ENCODE measurements at places on chromosomes 12 and 14.

GRCh38 chr14:61893371-61893940, 131.2 kb downstream of the SNAPC1 start:
- DNase-seq: no peak

DNA sequence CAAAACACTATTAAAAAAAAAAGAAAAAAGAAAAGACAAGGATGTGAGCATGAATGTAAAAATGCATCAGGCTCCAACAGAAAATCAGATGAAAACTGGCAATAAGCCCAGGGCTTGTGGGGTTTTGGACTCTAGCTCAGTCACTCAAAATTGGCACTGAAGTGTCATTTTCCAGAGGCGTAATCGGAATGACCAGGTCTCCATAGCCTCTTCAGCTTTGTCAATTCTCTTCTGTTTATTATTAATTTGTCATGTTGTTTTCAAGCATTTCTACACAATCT, 137.2 kb upstream of the TRHDE start:
- no peak for DNase-seq

GRCh38 chr12:42904683-42905418, 315.3 kb upstream of the PRICKLE1 start:
- DNase-seq: no peak

- no peak for DNase-seq
These were observed 10.2 kb downstream of the BDKRB2 start for GRCh38 chr14:96214793-96215192.

GRCh38 chr12:111570084-111570961, 28.8 kb downstream of the ATXN2 start:
- DNase-seq: no peak

DNA sequence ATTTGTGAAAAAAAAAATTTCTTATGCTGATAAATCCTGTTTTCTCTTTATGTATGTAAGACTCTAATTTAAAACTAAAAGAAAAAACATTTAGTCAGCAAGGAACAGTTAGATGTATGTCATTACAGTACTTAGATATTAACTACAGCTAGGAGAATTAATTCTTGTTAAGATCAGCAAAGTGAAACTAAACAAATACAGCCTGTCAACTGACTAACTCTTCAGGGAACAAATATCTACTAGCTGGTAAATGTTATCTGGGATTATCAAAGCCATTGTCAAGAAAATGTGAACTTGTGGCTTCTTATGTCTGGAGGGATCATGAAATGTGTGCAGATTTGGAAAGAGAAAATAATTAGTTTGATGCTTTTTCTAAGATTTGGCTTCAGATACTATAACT, 27.5 kb downstream of the MGAT4C start:
- DNase-seq: no peak

GRCh38 chr12:93059925-93060665, 131.0 kb upstream of the EEA1 start:
- no peak for DNase-seq

- no peak for DNase-seq
These were observed 21.1 kb downstream of the EVL start for GRCh38 chr14:100086361-100086760.

- DNase-seq: no peak
These were observed 46.2 kb downstream of the BCAT1 start for GRCh38 chr12:24902511-24903328.

DNA sequence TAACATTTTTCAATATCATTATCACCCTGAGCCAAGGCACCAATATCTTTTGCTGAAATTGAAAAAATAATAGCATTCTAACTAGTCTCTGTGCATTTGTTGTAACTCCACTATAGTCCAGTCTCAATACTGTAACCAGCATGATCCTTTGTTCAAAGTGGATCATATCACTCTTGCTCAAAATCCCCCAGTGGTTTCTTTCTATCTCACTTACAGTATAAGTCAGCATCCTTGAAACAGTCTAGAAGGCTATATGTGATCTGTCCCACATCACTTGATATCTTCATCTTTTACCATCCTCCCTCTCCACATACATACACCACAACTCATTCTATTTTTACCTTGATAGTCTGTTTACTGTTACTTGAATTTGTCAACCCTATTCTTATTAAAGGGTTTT, 435.7 kb downstream of the CCER1 start:
- DNase-seq: no peak

- DNase-seq: no peak
These were observed 29.9 kb upstream of the SLC38A2 start for GRCh38 chr12:46402451-46402850.

DNA sequence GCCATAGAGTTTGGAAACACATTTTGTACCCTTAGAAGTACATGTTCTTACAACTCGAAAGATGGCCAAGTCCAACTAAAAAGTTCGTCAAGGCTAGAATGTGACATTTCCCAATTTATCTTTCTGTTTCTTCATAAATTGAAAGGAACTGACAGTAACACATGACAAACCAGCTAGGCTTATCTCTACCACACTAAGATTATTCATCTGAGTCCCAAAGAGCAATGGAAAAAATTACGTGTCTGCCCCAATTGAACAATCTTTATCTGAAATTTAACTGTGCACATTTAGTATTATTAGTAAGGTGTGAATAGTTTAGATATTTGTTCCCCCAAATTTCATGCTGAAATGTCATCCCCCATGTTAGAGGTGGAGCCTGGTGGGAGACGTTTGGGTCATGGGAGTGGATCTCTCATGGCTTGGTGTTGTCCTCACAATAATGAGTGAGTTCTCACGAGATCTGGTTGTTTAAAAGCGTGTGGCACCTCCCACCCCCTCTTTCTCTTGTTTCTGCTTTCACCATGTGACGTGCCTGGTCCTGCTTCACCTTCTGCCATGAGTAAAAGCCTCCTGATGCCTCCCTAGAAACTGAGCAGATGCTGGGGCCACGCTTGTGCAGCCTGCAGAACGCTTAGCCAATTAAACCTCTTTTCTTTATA, 13.3 kb downstream of the CPM start:
- no peak for DNase-seq

GRCh38 chr14:73269729-73270531, 32.6 kb downstream of the PAPLN start:
- DNase-seq: no peak

GRCh38 chr14:49164074-49164473, 422.1 kb downstream of the RPS29 start:
- DNase-seq: no peak

GRCh38 chr14:38432186-38432585, 176.3 kb upstream of the CLEC14A start:
- DNase-seq: no peak

DNA sequence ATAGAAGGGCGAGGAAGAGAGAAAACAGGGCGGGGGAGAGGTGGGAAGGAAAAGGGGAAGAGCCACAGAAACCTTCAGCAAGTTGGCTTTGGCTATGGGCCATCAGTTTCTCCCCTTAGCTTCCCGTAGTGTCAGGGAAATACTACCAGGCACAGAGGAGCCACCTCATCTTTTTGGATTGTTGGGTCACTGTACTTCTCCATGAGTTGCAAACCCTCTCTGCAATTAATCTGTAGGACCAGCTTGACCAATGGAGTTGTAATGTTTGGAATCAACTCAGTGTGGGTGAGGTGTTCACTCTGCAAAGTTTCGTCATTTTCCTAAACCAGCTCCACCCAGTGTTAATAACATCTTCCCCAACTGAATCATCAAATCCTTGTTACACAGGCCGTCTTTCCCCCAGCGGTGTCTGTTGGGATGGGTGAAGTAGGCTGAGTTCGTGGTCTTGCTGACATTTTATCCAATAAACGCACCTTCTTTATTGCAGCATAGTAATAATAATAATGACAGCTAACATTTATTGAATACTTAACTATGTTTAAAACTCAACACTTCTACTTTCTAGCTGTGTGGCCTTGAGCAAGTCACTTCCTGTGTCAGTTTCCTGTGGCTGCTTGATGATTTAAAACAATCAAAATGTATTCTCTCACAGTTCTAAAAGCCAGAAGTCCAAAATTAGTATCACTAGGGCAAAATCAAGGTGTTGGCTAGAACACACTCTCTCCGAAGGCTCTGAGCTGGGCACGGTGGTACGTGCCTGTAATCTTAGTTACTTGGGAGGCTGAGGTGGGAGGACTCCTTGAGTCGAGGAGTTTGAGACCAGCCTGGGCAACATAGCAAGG, 8.1 kb upstream of the GLTP start:
- no peak for DNase-seq

- DNase-seq: no peak
These were observed 465.8 kb downstream of the CCER1 start for GRCh38 chr12:90489141-90489540.

GRCh38 chr12:11758087-11758486, 108.6 kb downstream of the ETV6 start:
- DNase-seq: no peak

DNA sequence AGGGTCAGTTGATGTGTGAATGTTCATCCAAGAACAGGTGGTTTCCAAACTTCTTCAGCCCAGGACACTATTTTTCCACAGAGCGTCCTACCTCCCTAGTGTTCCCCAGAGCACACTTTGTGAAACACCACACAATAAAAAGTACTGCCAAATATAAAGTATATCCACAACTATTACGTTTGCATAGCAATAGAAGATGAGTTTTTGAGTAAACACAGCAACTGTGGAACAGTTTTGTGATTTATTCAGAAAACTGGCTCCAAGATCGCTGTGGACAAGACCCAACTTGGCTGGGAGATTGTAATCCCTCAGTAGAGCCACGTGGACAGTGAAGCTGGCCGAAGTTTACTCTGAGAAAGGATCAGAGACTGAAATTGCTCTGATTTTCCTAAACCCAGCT, 14.5 kb upstream of the MAP1LC3B2 start:
- DNase-seq: no peak

- DNase-seq: no peak
These were observed 16.0 kb upstream of the SLC38A2 start for GRCh38 chr12:46388427-46389021.

DNA sequence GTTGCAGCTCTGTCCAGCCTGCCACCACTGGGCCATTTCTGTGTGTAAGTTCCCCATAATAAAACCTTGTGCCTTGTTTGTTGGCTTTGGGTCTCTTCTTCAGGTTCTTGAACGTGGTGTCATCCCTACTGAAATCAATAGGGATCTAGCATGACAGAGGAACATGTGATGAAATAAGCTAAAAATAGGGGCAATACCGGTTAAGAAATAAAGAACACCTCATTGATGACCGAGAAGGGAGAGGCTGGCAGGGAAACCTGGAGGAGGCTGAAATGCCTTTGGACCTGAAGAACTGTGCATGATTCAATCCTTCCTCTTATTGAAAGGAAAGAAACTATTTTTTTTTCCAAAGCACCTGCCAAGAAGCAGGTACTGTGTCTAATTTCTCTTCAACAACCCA, 172.3 kb downstream of the PPM1H start:
- DNase-seq: no peak

GRCh38 chr12:12505544-12506495, 56.8 kb downstream of the DUSP16 start:
- no peak for DNase-seq

DNA sequence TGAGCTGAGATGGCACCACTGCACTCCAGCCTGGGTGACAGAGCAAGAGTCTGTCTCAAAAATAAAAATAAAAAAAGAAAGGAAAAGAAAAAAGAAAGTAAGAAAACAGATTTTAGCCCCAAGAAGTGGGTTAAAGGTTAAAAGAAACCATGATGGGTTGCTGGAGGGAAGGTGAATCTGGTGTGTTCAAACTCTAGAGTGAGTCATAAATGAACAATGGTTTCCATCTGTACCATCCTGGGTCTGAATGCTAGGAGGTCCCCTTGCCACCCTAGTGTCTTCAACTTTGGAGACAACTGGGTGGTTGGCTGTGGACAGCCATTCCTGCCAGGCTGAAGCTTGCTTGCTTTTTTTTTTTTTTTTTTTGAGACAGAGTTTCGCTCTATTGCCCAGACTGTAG, 1.6 kb upstream of the RPS26 start:
- DNase-seq: no peak

DNA sequence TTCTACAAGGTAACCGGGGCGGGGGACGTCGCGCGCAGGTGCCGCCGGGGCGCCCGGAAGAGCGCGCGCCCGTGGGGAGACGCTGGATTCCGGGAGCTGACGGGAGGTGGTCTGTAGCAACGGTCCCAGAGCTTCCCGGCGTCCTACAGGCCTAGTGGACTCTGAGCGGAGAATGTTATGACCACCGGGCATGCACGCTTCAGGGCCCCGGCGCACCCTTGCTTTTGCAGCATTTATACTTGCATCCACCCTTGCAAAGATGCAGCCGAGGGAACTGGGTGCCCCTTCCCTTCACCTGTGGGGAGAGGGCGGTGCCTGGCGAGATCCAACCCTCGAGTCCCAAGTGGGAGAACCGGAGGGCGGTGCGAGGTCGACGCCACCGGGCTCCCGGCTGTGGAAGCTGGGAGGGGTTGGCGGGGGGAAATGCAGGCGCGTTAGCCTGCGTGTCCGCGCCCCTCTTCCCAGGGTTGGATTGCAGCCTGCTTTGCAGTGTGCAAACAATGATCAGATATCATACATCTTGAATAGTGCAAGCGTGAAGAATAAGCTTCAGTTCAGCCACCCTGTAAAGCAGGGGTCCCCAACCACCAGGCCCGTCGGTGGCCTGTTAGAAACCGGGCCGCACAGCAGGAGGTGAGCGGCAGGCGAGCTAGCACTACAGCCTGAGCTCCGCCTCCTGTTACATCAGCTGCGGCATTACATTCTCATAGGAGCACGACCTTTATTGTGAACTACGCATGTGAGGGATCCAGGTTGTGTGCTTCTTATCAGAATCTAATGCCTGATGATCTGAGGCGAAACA, 576 bp downstream of the ERP29 start:
- peak; percentile 57 for DNase-seq

DNA sequence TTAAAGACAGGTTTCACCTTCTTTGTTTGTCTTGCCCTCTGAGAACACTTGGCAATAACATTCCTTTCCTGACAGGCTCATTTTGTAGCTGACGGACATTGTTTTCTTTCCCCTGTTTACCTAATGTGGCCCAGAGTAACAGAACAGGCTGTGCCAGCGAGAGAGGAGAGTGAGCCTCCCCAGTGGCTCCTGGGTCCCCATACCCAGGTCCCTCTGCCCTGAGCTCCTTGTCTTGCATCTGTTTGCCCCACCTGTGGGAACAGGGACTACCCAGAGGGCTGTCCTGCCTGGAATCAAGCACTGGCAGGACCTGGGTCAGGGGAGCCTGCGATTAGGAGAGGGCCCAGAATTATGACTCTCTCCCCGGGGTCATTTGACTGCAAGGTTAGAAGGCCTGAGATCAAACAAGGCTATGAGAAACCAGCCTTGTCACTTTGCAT, 222.9 kb downstream of the ZFP36L1 start:
- DNase-seq: no peak
